Right cardiac atrium (tissue), 5 donors: ENCODE measurements at places on chromosomes 7 and 10. TPM values are rescaled to one million over a fixed set of nuclear protein-coding genes. Genes with fewer than 3 reads are reported as not detected.

- DNase-seq, result peak; percentile 86
These were observed 302.9 kb upstream of the PODXL start for GRCh38 chr7:131859147-131859821.

Gene ENO4
- total RNA-seq, result 0.36 TPM

DNA sequence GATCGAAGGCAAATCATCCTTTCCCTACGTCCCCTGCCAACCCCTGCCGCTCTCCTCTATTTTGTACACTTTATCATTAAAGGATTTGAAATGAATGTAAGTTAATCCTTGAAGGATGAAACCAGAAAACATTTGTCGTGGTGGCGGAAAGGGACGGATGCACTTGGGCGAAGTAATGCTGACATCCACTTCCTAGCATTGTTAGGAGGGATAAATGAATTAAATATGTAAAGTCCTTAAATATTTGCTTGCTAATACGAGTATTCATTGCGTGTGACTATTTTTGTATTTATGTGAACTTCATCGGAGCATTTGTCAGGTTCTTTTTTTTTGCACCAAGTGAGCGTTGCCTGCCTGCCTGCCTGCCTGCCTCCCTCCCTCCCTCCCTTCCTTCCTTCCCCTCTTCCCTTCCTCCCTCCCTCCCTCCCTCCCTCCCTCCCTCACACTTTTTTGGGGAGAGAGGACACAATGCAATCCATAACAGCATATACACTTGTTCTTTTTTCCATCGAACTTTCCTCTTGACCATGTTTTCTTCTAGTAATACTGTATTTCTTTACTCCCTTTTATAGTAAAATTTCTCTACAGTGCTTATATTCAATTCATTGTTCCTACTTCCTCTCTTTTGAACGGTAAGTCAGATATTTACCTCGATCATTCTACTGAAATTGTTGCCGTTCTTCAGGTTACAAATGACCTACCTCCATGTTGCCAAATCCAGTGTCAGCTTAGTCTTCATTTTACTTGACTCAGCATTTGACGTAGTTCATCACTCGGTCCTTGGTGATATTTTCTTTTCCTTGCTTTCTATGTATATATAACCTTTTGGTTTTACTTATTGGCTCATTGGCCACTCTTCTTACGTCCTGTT lies 831 bp downstream of the CCDC7 start:
- no peak for DNase-seq

DNA sequence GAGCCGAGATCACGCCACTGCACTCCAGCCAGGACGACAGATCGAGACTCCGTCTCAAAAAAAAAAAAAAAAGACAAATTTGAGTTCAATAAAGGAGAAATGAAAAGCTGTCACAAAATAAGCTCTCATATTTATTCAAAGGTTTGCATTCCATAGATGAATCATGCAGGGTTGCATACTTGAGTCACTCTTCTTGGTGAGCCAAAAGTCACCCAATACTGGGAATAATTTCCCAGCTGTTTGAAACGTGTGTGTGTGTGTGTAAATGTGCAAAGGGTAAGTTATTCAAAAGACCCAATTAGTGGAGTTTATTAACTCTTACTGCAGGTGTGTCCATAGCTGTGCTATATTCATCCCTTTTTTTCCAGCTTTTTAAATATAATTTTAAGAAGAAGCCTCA lies 297.7 kb downstream of the CCDC3 start:
- DNase-seq, result no peak

DNA sequence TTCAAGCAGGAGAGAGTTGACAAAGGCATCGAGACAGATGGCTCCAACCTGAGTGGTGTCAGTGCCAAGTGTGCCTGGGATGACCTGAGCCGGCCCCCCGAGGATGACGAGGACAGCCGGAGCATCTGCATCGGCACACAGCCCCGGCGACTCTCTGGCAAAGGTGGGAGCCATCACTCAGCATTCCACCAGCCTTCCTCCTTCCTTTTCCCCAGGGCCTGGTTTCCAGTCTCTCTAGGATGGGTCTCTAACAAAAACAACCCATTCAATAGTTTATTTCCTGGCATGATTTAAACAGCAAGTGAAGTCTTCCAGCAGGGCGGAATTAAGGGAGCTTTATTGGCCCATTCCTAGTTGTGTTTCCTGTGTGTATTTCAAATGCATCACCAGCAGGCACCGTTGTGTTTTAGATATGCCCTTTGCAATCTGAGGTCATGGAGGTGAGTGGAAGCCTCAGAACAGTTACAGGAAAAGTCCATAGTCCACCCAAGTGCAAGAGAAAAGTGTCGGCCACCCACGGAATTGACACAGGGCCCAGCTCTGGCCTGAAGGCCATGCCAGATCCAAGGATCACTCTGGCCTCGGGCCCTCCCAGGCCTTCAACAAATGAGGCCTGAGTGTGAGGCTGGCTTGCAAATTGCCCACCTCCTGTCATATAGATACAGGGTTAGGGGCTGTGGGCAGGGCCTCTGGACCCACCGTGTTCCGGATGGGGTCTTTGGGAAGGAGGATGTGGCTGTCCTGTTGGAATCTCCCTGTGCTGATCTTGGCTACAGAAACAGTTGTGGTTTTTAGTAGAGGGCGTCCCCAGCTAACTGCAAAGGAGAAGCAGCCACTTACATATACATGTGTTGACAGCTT lies 46.9 kb upstream of the TRIM8 start:
- DNase-seq, result peak; percentile 69

- no peak for DNase-seq
These were observed 625.8 kb upstream of the SORCS1 start for GRCh38 chr10:107790271-107790670.

Gene NDUFB8
- 447 TPM for total RNA-seq

GRCh38 chr7:31444196-31444595 lies 69.7 kb upstream of the ITPRID1 start:
- DNase-seq, result no peak

DNA sequence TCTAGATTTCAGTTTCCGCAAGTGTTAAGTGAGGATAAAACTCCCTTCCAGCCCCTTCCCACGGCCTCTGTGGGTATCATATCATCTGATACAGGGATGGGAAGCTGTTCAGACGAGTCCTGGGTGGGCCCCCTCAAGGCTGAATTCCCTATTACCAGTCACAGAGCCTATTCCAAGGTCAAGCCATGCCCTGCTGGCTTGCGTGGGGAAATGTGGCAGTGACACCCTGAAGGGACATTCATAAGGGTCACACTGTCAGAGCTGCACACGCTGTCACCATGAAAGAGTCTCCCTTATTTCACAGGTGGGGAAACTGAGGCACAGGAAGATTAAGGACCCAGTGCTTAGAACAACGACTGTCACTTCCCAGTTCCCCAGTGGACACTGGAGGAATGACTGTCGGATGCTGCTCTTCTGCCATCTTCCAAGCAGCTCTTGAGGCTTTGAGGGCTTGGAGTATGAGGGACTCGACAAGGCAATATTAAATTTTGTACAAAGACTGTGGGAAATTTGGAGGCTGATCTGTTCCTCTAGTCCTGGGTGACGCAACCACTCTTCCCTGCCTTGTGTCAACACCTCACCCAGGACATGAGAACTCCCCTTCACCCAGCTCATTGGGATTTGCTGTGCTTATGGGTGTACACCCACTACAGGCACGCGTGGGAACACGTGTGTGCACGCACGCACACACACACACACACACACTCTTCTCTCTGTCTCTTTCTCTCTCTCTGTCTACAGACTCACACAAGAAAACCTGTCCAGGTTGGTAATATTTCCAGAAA lies 386.0 kb downstream of the RPS24 start:
- DNase-seq, result no peak

Gene OR9A2
- total RNA-seq, result not detected

Gene CCDC146
- 9.5 TPM for total RNA-seq
